Hippocampal formation (tissue), 2 donors: ENCODE measurements at places on chromosomes 4 and X.

GRCh38 chr4:102299354-102300107 lies 45.8 kb downstream of the SLC39A8 start:
- no peak for DNase-seq

GRCh38 chrX:101430457-101431078 lies 22.5 kb downstream of the HNRNPH2 start:
- DNase-seq, result no peak

- DNase-seq, result no peak
Observed at GRCh38 chr4:26884486-26884988, 23.9 kb downstream of the STIM2 start.

- DNase-seq, result no peak
Observed at GRCh38 chr4:162938738-162939485, 227.8 kb downstream of the NAF1 start.
